ENCODE measurements at places on chromosomes 12 and 14.
A peak's percentile ranks its signal among the peaks of the same experiment; 100 is the strongest.

DNA sequence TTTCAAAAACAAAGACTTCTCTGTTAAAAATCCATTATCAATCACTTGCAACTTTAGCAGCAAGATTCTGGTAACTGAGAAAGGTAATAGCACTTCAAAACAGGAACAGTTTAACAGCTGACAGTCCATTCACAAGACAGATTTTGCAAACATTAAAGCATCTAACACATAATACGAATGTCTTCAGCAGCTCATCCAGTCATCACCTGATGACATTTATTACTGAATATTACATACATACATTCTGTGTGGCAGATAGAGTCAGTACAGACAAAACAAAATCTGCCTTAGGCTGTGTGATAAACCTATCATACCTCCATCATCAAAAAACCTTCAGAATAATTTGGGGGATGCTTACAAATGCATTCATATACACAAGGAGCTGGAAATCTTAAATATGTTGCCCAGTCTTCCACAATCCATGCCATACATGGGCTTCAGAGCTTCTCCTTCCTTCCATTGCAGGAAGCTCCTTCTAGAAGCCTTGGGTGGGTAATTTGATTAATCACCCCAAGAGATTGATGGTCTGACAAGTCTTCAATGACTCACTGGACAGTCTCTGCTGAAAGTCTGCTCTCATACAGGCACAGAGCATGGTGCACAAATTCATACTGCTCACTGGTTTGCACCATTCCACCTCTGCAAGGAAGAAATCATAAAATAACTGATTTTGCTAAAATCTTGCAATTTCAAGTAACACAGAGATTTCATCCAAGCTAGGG lies 1.6 kb upstream of the PTPRB start:
- no peak for DNase-seq

GRCh38 chr14:91376547-91377477 lies 40.8 kb downstream of the CCDC88C start:
- no peak for DNase-seq

GRCh38 chr14:50395448-50395847 lies 1.2 kb downstream of the CDKL1 start:
- no peak for DNase-seq

GRCh38 chr14:90383126-90383730 lies 13.6 kb upstream of the CALM1 start:
- peak; percentile 99 for DNase-seq

GRCh38 chr12:29282031-29282816 lies 98.7 kb downstream of the ERGIC2 start:
- no peak for DNase-seq

DNA sequence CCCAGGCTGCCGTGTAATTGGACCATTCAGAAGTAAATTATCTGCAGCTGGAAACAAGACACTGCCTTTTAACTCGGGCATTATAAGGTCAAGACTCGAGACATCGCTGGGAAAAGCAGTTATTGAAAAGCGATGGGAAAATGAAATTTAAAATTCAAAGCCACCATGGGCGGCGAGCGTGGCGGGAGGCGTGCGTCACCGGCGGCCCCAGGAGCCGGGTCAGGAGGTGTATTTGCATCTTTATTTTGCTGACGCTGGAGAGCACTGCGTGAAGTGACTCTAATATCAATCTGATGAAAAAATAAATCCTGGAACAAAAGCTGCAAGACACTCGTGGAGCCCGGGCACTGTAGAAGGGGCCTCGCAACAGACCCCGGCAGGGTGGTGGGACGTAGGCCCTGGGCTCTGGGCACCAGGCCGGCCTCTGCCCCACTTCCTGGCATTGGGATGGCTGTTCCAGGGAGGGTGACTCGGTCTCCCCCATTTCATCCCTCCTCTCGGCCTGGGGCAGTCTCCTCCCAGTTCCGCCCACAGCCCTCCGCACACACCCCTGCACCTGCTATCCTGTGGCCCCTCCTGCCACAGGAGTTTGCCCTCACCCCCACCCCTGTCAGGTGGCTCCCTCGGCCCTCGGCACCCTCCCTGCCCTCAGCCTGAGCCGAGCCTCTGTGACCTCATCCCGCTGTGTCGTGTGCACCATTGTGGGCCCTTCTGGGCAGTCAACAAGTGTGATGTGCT lies 196.2 kb downstream of the KIF26A start:
- DNase-seq = no peak

DNA sequence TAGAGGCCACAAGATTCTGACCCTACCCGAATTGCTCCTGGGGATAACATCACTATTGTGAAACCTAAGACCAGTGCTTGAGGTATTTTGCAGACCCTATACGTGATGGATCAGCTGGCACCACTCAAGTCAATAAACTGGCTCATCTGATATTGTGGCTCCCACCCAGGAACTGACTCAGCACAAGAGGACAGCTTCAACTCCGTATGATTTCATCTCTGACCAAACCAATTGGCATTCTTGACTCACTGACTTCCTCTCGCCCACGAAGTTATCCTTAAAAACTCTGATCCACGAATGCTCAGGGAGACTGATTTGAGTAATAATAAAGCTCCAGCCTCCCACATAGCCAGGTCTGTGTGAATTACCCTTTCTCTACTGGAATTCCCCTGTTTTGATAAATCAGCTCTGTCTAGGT lies 1036.1 kb upstream of the TMEM132C start:
- DNase-seq = peak; percentile 98

DNA sequence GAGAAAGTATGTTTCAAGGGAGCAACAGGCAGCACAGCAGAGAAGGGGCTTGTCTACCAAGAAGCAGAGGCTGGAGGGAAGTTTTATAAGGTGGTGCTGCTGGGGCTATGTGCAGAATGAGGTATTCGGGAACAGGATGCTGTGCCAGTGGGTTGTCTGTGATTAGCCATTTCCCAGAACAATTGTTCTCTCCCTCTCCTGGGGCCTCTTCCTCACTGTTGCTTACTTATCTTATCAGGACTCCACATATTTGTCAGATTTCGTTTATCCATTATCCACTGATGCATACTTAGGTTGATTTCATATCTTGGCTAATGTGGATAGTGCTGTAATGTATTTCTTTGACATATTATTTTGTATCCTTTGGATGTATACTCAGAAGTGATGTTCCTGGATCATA lies 195.1 kb upstream of the RTL1 start:
- DNase-seq = peak; percentile 32

- DNase-seq = no peak
These were observed 13.1 kb upstream of the TAC3 start for GRCh38 chr12:57029457-57029856.

- no peak for DNase-seq
These were observed at the start of gene ANKRD33 for GRCh38 chr12:51887476-51888315. ANKRD33 (plus strand) TSS chr12:51888103; CDS start chr12:51888187, 84 bp downstream.

GRCh38 chr14:55117803-55118441 lies 11.1 kb upstream of the LGALS3 start:
- no peak for DNase-seq

DNA sequence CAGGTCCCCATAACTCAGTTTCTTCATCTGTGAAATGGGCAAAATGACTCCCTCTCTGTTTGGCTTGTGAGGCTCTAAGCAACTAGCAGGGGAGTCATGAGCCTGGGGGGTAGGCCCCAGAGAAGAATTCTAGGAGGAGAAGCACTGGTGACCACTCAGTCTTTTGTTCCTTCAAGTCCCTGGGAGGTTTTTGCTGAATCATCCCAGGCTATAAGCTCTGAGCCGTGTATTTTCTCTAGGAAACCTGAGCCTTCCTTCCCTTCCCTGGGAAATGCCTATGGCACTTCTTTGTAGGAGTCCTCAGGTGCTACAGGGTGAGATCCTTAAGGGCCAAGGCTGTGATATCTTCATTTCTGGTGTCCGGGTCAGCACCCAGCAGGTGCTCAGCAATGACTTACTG lies 4.5 kb downstream of the RPH3A start:
- DNase-seq = no peak

GRCh38 chr12:126369487-126370463 lies 1304.5 kb downstream of the AACS start:
- no peak for DNase-seq

DNA sequence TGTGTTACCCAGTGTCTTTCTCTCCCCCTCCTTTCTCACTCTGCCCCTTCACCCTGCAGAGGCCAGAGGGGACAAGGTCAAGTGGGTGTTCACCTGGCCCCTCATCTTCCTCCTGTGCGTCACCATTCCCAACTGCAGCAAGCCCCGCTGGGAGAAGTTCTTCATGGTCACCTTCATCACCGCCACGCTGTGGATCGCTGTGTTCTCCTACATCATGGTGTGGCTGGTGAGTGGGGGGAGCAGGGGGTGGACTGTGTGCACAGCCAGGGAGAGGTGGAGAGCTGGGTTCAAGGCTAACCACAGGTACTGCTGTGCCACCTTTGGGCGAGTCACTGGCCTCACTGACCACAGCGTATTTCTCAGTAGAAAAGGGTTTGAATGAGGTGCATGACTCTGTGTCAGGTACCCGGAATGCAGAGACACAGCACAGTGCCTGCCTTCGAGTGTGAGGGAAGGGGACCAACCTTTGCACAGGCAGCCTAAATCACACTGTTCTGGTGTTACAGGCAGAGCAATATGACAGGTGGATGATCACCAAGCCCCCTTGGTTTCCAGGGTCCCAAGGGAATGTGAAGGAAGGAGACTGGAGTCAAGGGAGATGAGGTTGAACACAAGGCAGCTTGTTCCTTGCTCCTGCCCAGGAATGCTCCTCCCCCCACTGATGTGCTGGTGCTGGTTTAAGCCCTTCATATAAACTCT lies 30.8 kb upstream of the RIN3 start:
- DNase-seq = no peak

DNA sequence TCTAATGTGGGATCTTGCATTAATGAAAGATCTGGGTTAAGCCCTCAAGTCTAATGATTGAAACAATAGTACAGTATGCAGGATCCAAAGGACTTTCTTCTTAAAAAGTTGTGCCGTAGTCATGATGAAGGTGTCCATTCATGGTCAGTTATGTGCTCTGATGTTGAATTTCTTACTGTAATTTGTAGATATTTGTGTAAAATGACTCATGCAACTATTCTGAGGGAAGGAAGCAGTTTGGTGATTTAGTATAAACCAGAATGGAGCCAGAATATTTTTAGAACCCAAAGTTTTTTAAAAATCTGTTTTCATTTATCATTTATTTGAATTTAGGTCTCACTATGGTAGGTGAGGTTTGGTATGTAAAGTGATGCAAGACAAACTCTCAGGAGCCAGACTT lies 151.2 kb downstream of the AKAP6 start:
- no peak for DNase-seq

DNA sequence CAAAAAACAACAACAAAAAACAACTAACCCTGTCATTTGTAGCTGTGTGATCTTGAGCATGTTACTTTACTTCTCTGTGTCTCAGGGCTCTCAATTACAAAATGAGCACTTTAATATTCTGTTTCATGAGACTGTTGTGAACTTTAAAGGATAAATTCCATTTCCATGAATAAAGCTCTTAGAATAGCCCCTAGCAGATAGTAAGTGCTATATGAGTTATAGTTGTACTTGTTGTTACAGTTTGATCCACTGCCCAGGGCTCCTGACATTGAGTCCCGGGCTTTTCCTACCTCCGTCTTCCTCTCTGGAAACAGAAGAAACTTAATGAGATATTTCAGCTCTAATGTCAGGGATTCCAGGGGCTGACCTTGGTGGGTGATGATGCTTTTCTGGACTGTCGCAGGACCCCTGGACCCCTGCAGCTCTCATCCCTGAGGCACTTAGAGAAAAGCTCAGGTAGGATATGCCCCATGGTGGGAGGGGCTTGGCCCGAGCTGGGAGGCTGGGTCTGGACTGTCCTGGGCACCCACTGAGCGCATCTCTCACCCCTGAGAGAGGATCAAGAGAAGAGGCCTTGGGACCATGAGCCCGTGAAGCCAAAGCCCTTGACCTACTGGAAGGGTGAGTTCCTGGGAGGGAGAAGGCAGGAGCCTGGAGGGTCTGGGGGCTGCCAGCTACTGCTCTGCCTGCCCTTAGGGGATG lies 5.1 kb downstream of the P3H3 start:
- DNase-seq = no peak

- peak; percentile 47 for DNase-seq
These were observed 42.7 kb downstream of the CDC42BPB start for GRCh38 chr14:103014466-103015228.

DNA sequence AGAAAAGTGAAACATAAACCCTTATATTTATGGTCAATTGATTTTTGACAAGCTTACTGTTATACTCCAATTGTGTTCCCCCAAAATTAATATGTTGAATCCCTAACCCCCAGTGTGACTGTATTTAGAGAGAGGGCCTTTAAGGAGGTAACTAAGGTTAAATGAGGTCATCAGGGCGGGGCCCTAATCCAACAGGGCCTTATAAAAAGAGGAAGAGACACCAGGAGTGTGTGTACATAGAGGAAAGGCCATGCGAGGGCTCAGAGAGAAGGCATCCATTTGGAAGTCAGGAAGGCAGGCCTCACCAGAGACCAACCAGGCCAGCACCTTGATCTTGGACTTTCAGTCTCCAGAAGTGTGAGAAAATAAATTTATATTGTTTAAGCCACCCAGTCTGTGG lies 6.5 kb upstream of the VTI1B start:
- no peak for DNase-seq

- no peak for DNase-seq
These were observed 410.6 kb upstream of the SOX5 start for GRCh38 chr12:24360057-24360456.

DNA sequence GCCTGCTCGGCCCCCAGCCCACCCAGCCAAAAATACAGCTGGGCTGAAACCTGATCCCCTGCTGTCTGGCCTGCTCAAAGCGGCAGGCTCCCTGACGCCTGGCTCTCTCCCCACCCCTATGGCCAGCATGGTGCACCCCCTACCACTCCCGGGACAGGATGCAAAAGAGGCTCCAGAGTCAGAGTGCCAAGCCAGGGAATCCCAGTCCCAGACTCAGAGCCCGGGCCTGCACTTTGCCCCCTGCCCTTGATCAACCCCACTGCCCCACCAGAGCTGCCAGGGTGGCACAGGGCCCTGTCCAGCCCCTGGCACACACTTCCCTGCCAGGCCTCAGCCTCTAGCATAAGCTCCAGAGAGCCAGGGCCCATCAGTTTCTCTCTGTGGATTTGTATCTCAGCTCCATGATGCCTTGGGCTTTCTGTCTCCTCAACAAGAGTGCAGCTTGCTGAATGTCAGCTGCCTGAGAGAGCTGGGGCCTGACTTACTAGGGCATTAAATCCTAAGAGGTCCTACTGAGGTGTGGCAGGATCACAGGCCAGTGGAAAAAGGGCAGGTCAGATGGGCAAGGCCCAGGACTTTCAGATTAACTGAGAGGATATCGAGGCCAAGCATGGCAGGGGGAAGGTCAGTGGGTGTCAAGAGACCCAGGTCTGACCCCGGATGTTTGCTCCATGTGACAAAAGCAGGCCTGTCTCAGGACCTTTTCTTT lies 13.9 kb downstream of the ACVRL1 start:
- no peak for DNase-seq

- no peak for DNase-seq
These were observed 94.4 kb downstream of the FIGNL2 start for GRCh38 chr12:51753980-51754675.
